Tibial artery (tissue), 4 donors: ENCODE measurements at places on chromosomes 12 and 14.

- no peak for DNase-seq
Measured at GRCh38 chr12:12425616-12426015, 68.7 kb downstream of the BORCS5 start.

DNA sequence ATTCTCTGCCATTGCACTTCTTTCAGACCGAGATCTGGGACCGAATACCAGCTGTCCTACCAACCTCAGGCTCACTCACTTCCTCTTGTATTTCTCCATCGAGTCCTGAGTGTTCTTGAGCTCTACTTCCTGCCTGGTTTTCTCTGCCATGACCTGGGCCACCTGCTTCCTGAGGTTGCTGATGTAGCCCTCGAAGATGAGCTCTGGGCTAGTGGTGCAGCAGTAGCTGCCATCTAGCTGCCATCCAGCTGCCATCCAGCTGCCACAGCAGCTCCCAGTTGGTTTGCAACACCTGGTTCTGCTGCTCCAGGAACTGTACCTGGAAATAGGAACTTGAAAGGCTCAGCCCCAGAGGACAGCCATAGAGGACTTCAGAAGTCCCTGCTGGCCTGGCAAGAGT is 15.0 kb upstream of the KRT73 start:
- peak; percentile 15 for DNase-seq

- DNase-seq: no peak
Measured at GRCh38 chr12:64894827-64895475, 70.5 kb downstream of the TBC1D30 start.

DNA sequence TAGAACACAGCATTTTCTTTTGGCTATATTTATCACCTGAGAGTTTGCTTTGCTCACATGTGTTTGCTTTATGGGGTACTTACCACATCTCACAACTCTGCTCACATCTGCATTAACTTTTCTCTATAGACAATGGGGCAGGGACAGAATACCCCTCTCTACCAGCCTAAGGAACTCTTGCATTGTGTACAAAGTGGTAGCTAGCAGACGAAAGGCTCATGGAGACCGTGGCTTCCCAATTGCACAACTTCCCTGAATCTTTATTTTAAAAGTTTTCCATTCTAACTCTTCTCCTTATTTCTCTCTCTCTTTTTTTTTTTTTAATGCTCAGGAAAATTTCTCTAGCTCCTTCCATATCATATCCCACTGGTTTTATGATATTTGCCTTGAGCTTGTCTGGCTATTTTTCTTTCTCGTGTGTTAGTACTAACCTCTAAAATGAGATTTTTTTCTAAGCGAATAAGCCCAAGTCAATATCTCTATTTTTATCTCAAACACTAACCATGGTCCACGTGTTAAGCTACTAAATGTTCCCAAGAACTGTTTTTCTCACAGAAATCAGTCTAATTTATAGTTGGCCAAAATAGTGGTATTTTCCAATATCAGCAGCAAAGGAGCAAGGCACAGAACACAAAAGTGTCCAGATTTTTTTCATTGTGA is 155.2 kb downstream of the STXBP6 start:
- DNase-seq: no peak

DNA sequence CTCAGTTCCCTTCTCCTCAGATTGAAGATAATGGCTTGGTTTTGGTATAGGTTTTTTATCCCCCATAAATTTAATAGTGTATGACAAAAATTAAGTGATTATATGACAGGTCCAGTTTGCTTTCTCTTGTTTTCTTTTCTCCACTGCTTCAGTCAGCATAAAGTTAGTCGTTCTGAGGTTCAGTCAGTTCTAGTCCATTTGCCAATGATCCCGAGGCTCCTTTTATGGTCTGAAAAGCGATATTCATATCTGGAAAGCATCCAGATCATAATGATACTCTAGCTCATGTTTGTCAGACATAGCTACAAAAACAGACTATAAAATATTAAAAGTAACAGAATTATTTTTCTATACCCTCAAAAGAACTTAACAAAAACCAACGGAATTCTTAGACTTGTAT is 67.1 kb upstream of the SLC38A4 start:
- DNase-seq: no peak

GRCh38 chr12:9651265-9651729 is 18.2 kb upstream of the CLEC2D start:
- DNase-seq: no peak
